ENCODE measurements at places on chromosomes 6 and 20.

GRCh38 chr6:141561154-141561553 lies 571.6 kb upstream of the GJE1 start:
- no peak for DNase-seq

- no peak for DNase-seq
Observed at GRCh38 chr20:24560571-24561491, 91.4 kb downstream of the SYNDIG1 start.

DNA sequence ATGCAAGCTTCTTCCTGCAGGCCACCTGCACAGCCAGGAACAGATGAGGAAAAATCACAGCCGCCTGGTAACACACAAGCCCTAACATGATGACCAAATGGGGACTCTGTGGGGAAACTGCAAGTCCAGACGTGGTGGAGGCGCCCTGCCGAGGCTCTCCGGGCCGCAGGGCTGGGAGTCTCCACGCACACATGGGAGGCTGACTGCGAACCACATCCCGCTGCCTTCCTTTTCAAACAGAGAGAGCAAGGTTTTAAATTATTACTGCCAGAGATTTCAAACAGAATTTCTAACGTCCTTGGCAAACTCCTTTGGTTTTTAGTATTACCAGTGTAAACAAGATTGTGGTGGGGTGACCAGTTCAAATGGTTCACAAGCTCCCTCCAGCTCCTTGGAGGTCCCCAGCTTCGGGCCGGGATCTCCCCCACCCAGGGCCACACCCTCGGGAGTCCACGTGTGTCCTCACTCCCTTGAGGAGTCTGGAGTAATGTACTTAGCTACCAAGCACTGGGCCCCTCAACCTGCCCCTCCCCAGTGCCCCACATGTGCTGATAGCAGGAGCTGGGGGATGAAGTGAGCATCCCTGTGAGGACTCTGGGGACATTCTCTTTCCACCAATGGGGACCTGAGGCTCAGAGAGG lies 252.7 kb downstream of the TAF4 start:
- DNase-seq: no peak

DNA sequence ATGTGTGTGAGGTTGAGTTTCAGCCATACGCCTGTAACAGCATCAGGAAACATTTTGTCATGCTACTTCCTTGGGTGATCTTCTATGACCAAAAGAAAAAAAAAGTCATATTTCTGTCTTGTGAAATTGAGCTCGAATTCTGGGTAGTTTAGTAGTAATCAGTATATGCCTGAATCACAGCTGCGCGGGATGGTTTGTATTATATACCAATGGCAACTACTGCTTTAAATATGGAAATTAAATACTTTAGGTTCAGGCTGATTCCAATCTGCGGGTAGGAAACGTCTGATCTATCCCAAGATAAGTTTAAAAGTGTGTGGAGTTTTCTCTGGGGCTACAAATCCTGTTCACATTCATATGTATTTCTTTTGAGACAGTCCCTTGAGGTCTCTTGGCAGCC lies 115.6 kb upstream of the FERMT1 start:
- DNase-seq: no peak

DNA sequence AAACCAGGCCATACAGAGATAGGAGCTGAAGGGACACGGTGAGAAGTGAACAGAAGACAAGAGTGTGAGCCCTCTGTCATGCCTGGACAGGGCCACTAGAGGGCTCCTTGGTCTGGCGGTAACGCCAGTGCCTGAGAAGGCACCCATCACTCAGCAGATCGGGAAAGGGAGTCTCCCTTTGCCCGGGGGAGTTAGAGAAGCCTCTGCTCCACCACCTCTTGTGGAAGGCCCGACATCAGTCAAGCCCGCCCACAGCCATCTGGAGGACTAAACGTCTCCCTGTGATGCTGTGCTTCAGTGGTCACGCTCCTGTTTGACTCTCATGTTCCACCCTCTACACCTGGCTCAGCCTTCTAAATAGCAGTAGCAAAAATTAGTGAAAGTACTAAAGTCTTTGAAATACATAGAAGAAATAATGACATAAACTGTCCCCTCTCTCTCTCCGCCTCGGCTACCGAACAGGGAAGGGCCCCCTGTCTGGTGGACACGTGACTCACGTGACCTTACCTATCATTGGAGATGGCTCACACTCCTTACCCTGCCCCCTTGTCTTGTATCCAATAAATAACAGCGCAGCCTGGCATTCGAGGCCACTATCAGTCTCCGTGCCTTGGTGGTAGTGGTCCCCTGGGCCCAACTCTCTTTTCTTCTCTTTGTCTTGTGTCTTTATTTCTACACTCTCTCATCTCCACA lies 66.7 kb downstream of the RPP21 start:
- DNase-seq: peak; percentile 80

DNA sequence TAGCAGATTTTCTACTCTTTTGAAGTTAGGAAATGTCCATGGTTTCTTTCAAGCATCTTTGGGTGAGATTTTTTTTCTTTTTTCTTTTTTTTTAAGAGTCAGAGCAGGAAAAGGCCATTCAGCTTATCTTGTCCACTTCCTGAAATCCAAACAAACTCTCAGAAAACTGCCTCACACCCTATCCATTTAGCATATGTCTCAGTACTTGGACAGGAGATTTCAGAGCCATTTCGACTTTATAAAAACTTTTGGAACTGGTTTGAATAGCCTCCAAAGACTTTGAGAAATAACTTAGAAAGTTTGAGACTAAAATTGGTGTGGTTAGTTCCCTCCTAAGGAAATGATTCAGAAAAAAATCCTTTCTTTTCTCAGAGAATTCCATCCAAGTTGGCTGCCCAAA lies 125.1 kb downstream of the MYLK4 start:
- no peak for DNase-seq

GRCh38 chr20:50368813-50369224 lies 141.4 kb upstream of the PTPN1 start:
- DNase-seq: no peak

DNA sequence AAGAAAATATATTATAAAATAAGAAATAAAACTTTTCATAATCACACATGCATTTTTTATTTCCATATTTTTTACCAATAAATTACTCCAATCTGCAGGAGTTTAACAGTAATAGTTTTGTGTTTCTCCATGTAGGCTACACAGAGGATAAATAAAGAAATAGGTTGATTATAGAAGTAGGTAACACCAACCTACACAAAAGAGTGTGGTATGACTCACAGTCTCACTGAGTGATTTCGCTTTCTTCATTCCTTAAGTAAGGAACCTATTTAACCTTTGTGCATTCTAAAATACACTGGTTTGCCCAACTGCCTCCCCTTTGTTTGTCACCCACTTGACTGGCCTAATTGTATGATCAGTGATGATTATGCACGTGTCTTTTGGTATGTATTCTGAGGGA lies 244.2 kb upstream of the RIMS1 start:
- no peak for DNase-seq

GRCh38 chr6:84065693-84066290 lies 32.2 kb downstream of the MRAP2 start:
- no peak for DNase-seq

DNA sequence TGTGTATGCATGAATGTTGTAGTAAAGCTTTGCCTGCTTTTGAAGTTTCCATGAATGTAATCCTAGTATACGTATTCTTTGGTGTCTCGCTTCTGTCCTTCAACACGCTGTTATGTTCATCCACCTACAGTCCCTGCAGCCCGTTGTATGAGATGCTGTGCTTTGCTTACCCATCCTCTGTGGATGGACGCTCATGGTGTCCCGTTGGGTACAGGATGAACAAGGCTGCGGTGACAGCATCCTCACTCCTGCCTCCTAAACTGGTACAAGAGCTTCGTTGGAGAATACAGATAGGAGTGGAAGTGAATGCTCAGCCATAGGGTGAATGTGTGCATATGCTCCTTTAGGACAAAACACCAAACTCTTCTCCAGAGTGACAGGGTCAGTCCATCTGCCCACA lies 366.2 kb downstream of the ZFAND3 start:
- no peak for DNase-seq

- DNase-seq: no peak
Observed at GRCh38 chr6:2950713-2951112, 20.7 kb downstream of the SERPINB6 start.

GRCh38 chr6:15824811-15825210 lies 162.0 kb upstream of the DTNBP1 start:
- DNase-seq: no peak

DNA sequence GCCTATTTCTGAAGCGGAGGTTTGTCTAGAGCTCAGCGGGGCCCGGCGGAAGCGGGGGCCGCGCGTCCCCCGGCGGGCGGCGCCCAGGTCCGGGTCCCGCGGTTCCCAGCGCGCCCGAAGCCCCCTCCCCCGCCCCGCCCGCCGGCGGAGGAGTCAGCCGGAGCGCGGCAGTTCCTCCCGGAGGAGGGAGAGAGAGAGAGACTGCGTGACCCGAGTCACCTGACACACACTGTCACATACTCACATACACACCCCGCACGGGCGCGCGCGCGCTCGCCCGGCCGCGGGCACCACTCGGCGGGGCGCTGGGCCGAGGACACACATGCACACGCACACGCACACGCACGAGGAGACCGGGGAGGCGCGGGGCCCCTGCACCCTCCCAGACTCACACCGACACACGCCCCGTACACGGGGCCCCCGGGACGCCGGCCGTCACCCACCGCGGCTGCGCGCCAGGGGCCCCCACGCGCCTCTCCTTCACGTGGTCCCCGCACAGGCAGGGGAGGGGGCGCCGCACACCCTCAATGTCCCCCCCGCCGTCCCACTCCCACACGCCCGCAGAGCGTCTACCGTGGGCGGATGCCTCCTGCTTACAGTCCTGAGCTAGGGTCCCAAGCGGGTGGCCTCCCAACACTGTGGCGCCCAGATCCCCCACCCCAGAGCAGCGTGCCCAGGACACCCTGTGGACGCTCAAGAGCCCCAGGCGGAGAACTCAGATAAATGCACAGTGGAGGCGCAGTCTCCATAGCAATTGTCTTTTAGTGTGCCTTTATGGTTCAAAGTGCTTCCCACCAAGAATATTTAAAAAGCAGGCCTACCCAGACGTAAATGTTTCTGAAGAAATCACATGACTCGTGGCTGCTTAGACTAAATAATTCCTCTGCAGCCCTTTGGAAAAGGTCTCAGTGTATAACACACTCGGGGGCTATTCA lies at the start of gene RRAGD:
RRAGD (minus strand) TSS at position 203 of the 935 bp plus-strand sequence. CDS start 280 bp downstream, outside the sequence.
- DNase-seq: peak; percentile 50

DNA sequence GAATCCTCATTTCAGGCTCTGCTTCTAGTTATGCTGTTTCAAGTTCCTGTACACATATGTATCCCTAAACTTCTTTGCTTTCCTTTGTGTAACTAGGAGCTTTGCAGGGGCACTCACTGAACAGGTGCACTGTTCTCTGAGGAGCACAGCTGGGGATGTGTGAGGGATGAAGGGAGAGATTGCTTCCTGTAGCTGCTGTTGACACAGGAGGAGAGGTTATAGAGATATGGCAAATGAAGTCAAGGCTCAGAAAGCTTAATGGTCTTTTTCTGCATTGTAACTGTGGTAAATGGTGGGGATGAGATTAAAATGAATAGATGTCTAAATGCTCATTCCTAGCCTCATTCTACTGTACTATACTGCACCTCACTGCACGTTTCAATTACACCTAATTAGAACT lies 454.3 kb downstream of the BTBD3 start:
- DNase-seq: no peak

- no peak for DNase-seq
Observed at GRCh38 chr6:128208851-128209580, 308.2 kb upstream of the THEMIS start.

DNA sequence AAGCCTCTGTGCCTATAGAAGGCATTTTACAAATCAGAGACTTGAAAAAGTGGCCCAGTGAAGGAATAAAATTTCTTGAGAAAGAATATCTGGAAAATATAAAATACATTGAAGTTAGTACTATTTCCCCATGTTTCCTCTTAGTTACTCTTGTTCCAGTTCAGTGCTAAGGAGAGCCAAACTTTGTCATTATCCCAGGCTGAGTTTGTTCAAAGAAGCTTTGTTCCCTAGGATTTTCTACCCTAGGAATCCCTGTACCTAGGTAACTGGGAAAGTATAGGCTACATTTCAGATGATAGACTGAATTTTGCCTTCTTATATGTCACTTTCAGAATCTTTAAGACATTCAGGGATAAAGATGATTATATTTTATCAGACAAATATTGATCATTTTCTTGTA lies 1395.7 kb upstream of the MAP3K7 start:
- DNase-seq: no peak

- no peak for DNase-seq
Observed at GRCh38 chr20:60754856-60755255, 497.2 kb upstream of the CDH4 start.

Data from WTC11 (cell line).